Endothelial cell of umbilical vein (primary cell): ENCODE measurements at places on chromosomes 7 and 10. TPM values are rescaled to one million over a fixed set of nuclear protein-coding genes. Genes with fewer than 3 reads are reported as not detected.

The ITIH5 gene
- total RNA-seq, result not detected in 2 replicates

The C10orf143 gene
- 0.44 and 0.92 TPM in 2 replicates for total RNA-seq

The LBX1 gene
- not detected in 2 replicates for total RNA-seq

The TRIM4 gene
- total RNA-seq, result 19.1 and 22.1 TPM in 2 replicates

The SORCS1 gene
- not detected in 2 replicates for total RNA-seq

GRCh38 chr10:49606981-49607535 lies 3.1 kb upstream of the SLC18A3 start:
- H3K4me1 ChIP-seq, result no peaks in the 10 kb centered on the region
- DNase-seq, result peak; percentile 60
- H3K4me3 ChIP-seq, result no peak overlapping the region
- H3K27me3 ChIP-seq, result peaks cover 48% of the 10 kb centered on the region
- no peaks in the 10 kb centered on the region for H3K36me3 ChIP-seq
- no peak overlapping the region for H3K27ac ChIP-seq

DNA sequence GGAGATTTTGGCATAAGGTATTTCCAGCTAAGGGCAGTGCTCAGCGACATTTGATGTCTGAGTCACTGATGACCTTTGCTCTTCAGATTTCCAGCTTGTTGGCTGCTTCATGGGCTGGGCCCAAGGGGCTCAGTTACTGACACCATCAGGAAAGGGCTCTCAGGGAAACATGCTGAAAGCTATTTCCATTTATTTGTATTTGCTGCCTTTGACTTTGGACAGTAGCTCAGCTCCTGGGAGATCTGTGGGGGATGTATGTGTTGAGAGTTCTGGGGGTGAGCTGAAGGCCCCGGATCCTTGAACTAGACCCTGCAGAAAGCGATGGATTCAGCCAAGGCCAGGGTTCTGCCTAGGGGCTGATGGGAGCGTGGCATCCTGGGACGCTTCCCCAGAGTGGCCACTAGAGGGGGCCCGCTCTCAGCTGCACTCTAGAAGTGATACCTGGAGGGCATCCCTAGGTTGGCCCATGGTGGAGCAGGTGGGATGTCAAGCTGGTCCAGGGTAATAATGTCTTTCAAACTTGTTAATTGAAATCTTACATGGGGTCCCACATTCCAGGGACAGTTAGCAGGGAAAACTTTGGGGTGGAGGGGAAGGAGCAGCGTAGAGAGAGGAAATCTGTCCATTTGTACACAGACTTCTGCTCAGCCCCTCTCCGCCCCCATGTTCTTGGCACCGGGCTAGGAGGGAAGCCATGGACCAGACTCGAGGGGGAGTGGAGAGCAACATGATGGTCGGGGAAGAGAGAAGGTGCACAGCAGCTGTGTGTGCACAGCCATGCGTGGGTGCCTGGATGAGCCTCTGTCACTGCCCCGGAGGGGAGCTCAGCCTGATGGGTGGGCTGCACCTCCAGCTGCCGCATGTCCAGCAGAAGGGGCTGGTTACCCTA lies 3.0 kb upstream of the BTBD16 start:
- no peaks in the 10 kb centered on the region for H3K36me3 ChIP-seq
- DNase-seq, result peak; percentile 47
- peaks cover 20% of the 10 kb centered on the region for H3K4me1 ChIP-seq
- H3K27me3 ChIP-seq, result no peaks in the 10 kb centered on the region
- H3K27ac ChIP-seq, result peak overlapping the region; percentile 74
- no peak overlapping the region for H3K4me3 ChIP-seq

GRCh38 chr7:26865094-26865388 lies 651 bp upstream of the SKAP2 start:
- no peaks in the 10 kb centered on the region for H3K27me3 ChIP-seq
- H3K4me3 ChIP-seq, result peak overlapping the region; percentile 53
- no peaks in the 10 kb centered on the region for H3K36me3 ChIP-seq
- H3K4me1 ChIP-seq, result peaks cover 15% of the 10 kb centered on the region
- no peak for DNase-seq
- peak overlapping the region; percentile 90 for H3K27ac ChIP-seq

DNA sequence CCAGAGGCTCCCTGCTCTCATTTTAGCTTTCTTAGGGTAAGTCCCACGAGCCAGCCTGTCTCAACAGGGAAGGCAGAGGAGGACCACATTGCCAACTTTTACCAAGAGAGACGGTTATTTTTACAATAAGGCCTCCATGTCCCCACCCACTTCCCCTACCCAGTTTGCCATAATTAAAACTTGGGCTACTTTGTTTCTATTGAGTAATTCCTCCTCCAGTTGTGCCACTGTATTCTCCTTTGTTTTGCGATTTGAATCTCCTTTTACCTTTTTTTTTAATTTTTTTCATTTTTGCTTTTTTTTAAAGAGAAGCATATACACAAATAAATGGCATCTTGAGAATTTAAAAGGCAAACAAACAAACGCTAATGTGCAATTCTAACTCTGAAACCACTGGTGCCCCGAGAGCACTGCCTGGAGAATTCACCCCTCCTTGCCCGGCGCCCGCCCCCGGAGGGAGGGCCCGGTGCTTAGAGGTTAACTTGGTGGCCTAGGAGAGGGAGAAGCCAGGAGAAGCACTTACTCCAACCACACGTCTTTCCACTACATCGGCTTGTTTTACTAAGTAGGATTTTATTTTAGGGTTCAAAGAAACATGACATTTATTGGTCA lies 282.3 kb downstream of the USP6NL start:
- H3K27ac ChIP-seq, result no peak overlapping the region
- H3K4me1 ChIP-seq, result peaks cover 4% of the 10 kb centered on the region
- H3K4me3 ChIP-seq, result no peak overlapping the region
- no peak for DNase-seq

GRCh38 chr7:30975256-30975899 lies 11.6 kb downstream of the GHRHR start:
- peaks cover 22% of the 10 kb centered on the region for H3K27me3 ChIP-seq
- H3K4me3 ChIP-seq, result no peak overlapping the region
- H3K36me3 ChIP-seq, result no peaks in the 10 kb centered on the region
- H3K4me1 ChIP-seq, result no peaks in the 10 kb centered on the region
- no peak for DNase-seq

GRCh38 chr10:82238291-82238690 lies 363.3 kb downstream of the NRG3 start:
- no peaks in the 10 kb centered on the region for H3K36me3 ChIP-seq
- DNase-seq, result no peak
- H3K27me3 ChIP-seq, result no peaks in the 10 kb centered on the region
- no peak overlapping the region for H3K4me3 ChIP-seq
- H3K27ac ChIP-seq, result no peak overlapping the region

GRCh38 chr10:125084191-125084613 lies 76.2 kb downstream of the CTBP2 start:
- peak; percentile 93 for DNase-seq
- no peaks in the 10 kb centered on the region for H3K27me3 ChIP-seq
- peaks cover 2% of the 10 kb centered on the region for H3K36me3 ChIP-seq
- H3K4me3 ChIP-seq, result no peak overlapping the region

- no peak overlapping the region for H3K27ac ChIP-seq
- H3K4me1 ChIP-seq, result no peaks in the 10 kb centered on the region
- H3K27me3 ChIP-seq, result peaks cover 5% of the 10 kb centered on the region
- DNase-seq, result no peak
- no peaks in the 10 kb centered on the region for H3K36me3 ChIP-seq
These were observed 8.9 kb upstream of the LYZL1 start for GRCh38 chr10:29279779-29280487.

DNA sequence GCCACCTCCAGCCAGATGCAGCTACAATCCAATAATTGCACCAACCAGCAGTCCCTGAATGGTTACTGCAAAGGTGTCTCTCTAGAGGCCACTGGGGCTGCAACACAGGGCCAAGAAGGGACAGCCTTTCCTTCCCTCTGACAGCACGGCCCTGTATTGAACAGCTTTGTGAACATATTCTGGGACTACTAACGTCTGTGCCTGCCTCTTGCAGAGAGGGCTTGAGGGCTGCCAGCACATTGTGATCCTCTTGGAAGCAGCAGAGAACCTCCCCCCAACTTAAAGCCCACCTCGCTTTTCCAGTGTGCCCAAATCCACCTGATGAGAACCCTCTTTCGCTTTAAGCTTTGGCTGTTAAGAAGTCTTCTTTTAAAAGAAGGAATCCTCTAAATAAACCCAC lies 415.9 kb downstream of the RPS24 start:
- H3K4me1 ChIP-seq, result no peaks in the 10 kb centered on the region
- no peak overlapping the region for H3K27ac ChIP-seq
- H3K27me3 ChIP-seq, result no peaks in the 10 kb centered on the region
- no peak for DNase-seq
- H3K36me3 ChIP-seq, result no peaks in the 10 kb centered on the region

- no peak for DNase-seq
- no peaks in the 10 kb centered on the region for H3K4me1 ChIP-seq
- H3K4me3 ChIP-seq, result no peak overlapping the region
- no peak overlapping the region for H3K27ac ChIP-seq
These were observed 84.3 kb downstream of the WDFY4 start for GRCh38 chr10:48768926-48769325.

DNA sequence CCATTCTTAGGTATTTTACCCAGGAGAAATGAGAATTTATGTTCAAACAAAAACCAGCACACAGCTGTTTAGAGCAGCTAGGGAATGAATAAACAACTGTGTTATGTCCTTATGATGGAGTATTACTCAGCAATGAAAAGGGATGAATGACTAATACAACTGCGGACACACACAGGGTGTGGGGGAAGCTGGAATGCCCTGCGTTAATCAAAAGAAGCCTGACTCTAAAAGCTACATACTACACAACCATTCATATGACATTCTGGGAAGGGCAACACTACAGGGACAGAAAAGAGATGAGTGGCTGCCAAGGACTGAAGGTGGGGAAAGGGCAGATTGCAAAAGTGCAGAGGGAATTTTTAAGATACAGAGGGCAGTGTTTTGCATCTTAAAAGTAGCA lies 64.0 kb downstream of the DLG5 start:
- DNase-seq, result no peak
- no peaks in the 10 kb centered on the region for H3K4me1 ChIP-seq
- peaks cover 3% of the 10 kb centered on the region for H3K36me3 ChIP-seq
- H3K27me3 ChIP-seq, result no peaks in the 10 kb centered on the region

- H3K4me1 ChIP-seq, result no peaks in the 10 kb centered on the region
- no peaks in the 10 kb centered on the region for H3K27me3 ChIP-seq
- DNase-seq, result no peak
- H3K36me3 ChIP-seq, result no peaks in the 10 kb centered on the region
- H3K27ac ChIP-seq, result no peak overlapping the region
These were observed 22.0 kb upstream of the MSMB start for GRCh38 chr10:46068117-46068516.

GRCh38 chr10:62243647-62243997 lies 25.0 kb downstream of the RTKN2 start:
- no peaks in the 10 kb centered on the region for H3K27me3 ChIP-seq
- DNase-seq, result no peak
- peak overlapping the region; percentile 65 for H3K27ac ChIP-seq
- H3K4me1 ChIP-seq, result peaks cover 17% of the 10 kb centered on the region

DNA sequence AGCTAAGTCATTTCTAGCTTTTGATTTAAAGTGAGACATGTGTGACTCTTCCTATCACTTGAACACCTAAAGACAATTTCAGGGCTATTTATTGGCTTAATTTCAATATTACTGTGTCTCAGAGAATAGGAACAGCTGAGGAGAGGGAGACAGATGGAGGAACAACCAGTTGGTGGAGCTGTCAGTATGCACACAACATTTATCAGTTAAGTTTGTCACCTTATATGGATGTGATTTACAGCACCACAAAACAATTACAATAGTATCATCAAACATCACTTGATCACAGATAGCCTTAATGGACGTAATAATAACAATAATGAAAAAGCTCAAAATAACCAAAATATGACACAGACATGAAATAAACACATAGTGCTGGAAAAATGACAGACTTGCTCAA lies 129.6 kb downstream of the NPSR1 start:
- H3K4me1 ChIP-seq, result no peaks in the 10 kb centered on the region
- no peak overlapping the region for H3K4me3 ChIP-seq
- no peaks in the 10 kb centered on the region for H3K36me3 ChIP-seq
- DNase-seq, result no peak
- H3K27ac ChIP-seq, result no peak overlapping the region
- no peaks in the 10 kb centered on the region for H3K27me3 ChIP-seq

GRCh38 chr7:112556633-112557032 lies 75.8 kb downstream of the LSMEM1 start:
- H3K36me3 ChIP-seq, result no peaks in the 10 kb centered on the region
- no peak overlapping the region for H3K27ac ChIP-seq
- DNase-seq, result no peak
- H3K4me3 ChIP-seq, result no peak overlapping the region
- H3K4me1 ChIP-seq, result no peaks in the 10 kb centered on the region

DNA sequence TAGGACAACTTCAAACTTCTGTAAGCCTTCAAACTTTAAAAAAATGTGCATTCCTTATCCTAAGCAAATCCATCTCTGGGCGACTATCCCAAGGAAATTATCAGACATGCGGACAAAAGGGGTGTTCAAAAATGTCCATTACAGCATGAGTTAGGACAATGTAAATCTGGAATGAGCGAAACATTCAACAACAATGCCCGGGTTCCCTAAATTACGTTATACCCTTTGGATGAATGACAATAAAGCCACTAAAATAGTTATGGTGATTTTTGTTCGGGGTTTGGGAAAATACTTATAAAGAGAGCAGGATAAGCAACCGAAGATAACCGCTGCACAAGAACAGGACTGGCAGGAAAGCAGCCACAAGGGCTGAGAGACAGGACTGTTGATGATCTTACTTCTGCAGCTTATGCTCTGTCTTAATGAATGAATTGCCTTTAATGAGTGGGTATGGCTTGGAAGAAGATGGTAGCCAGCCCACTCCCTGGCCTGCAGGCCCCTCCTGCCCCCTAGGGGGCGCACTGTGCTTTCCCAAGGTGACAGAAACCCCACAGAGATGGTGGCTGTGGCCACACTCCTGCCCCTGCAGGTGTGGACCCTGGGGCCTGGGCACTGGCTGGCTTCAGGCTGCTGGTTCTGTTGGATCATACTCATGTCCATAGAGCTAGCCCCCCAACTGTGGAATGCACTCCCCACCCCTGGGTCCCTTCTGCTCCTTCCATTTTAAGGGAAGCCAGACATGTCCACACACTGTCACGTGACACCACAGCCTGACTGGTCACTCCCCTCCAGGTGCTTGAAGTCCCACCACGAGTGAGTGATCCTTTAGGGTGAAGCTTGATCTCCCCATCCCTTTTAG lies 45.0 kb downstream of the ZCCHC24 start:
- no peaks in the 10 kb centered on the region for H3K27me3 ChIP-seq
- DNase-seq, result no peak
- no peak overlapping the region for H3K27ac ChIP-seq
- H3K4me1 ChIP-seq, result peaks cover 26% of the 10 kb centered on the region

DNA sequence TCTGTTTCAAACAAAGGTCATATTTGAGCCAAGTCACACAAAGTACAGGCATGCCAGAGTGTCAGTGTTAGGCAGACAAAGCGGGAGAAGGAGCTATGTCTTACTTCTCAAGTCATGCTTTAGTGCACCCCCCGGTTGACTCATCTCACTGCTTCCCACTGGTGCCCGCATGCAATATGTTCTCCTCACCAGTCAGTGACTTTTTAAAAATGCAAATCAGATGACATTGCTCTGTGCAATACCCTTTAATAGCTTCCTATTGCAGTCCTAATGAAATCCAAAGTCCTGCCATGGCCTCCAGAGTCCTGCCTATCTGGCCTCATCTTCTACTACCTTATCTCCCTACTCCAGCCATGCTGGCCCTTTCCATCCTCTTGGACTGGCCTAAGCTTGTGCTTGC lies 429.1 kb downstream of the ACTR3B start:
- no peak overlapping the region for H3K27ac ChIP-seq
- H3K4me3 ChIP-seq, result no peak overlapping the region
- H3K27me3 ChIP-seq, result no peaks in the 10 kb centered on the region

- H3K27ac ChIP-seq, result no peak overlapping the region
- no peaks in the 10 kb centered on the region for H3K36me3 ChIP-seq
- H3K4me1 ChIP-seq, result no peaks in the 10 kb centered on the region
- DNase-seq, result no peak
- no peak overlapping the region for H3K4me3 ChIP-seq
These were observed 82.5 kb downstream of the FAM53B start for GRCh38 chr10:124661660-124662180.
